H9 (cell line): ENCODE measurements at places on chromosomes 7 and 10. TPM values are rescaled to one million over a fixed set of nuclear protein-coding genes. Genes with fewer than 3 reads are reported as not detected.

DNA sequence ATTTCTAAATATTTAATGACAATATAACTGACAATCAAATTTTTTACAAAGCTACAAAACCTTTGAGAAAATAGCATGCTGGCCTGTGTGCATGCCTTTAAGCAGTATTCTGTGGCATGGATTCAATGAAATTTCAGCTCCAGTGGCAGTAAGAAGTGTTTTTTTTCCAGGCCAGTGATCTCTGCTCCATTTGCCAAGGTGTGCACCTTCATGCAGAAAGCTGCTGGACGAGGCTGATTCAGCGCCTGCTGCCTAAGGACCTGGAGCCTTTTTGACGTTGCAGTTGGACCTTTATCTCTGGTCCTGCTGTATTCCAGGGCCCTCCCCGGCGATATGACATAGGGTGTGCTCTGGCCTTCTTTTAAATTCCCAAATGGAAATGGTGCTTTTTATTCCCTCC, 26.6 kb downstream of the VWC2 start:
- H3K27me3 ChIP-seq, result no peaks in the 10 kb centered on the region
- H3K27ac ChIP-seq, result no peak overlapping the region
- no peaks in the 10 kb centered on the region; the same call in 1 of the 3 replicates for H3K36me3 ChIP-seq
- no peaks in the 10 kb centered on the region for H3K4me1 ChIP-seq
- DNase-seq, result no peak
- H3K4me3 ChIP-seq, result no peak overlapping the region

GRCh38 chr7:3246651-3247050, 54.4 kb upstream of the SDK1 start:
- no peak overlapping the region for H3K27ac ChIP-seq
- H3K36me3 ChIP-seq, result no peaks in the 10 kb centered on the region

DNA sequence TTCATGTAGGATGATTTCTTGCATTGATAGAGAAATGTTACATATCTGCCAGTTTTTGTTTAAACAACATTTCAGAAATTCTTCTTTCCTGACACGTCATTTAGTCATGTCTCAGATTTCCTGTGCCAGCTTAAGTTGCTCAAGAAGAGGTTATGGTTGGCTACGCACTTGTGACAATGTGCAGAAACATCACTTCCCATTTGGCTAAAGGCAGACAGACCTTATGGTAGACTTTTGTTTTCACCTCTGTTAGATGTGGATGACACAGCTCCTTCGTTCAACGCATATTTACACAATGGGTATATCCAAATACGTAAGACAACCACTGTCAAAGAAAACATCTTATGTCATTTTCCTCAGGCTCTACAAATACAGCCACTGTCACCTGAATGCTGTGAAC, 125.8 kb downstream of the DOCK4 start:
- no peaks in the 10 kb centered on the region for H3K27me3 ChIP-seq
- H3K4me1 ChIP-seq, result peaks cover 9% of the 10 kb centered on the region
- no peak for DNase-seq
- no peak overlapping the region for H3K4me3 ChIP-seq

DNA sequence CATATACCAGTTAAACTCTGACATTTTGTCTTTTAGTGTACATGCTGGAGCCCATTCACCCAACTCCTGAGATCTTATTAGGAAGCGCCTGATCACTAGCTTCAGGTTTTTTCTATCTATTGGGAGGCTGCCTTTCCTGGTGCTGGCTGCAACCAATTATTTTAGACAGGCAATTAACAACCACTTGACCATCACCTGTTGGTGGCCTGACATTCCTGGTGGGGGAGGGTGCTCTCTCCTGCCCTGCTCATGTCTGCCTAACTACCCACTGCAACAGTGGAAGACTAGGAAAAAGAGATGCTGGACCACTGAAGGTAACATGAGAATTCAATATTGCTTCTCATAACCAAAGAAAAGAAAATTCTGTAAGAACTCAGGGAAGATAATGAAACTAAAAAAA, 190.3 kb upstream of the GRM3 start:
- no peaks in the 10 kb centered on the region for H3K36me3 ChIP-seq
- H3K27ac ChIP-seq, result no peak overlapping the region
- DNase-seq, result no peak
- no peaks in the 10 kb centered on the region for H3K27me3 ChIP-seq
- H3K4me3 ChIP-seq, result no peak overlapping the region

- H3K4me1 ChIP-seq, result no peaks in the 10 kb centered on the region
- no peak overlapping the region for H3K27ac ChIP-seq
- 0 out of 2 replicates have a peak, but pooled peaks cover 2% of the 10 kb centered on the region for H3K27me3 ChIP-seq
- no peak for DNase-seq
- no peaks in the 10 kb centered on the region for H3K36me3 ChIP-seq
- H3K4me3 ChIP-seq, result no peak overlapping the region
These were observed 99.0 kb upstream of the PDE1C start for GRCh38 chr7:32169228-32169627.

- H3K27me3 ChIP-seq, result no peaks in the 10 kb centered on the region
- H3K4me1 ChIP-seq, result no peaks in the 10 kb centered on the region
- no peak for DNase-seq
These were observed 26.1 kb downstream of the MYPN start for GRCh38 chr10:68135362-68135761.

- no peaks in the 10 kb centered on the region for H3K27me3 ChIP-seq
- no peak overlapping the region for H3K4me3 ChIP-seq
- no peak overlapping the region for H3K27ac ChIP-seq
- H3K36me3 ChIP-seq, result peaks cover 36% of the 10 kb centered on the region
- no peaks in the 10 kb centered on the region for H3K4me1 ChIP-seq
These were observed 7.5 kb downstream of the SAR1A start for GRCh38 chr10:70162892-70163201.

GRCh38 chr7:34327681-34328080, 330.3 kb upstream of the NPSR1 start:
- no peaks in the 10 kb centered on the region for H3K4me1 ChIP-seq
- H3K36me3 ChIP-seq, result no peaks in the 10 kb centered on the region
- H3K27me3 ChIP-seq, result no peaks in the 10 kb centered on the region

- no peaks in the 10 kb centered on the region for H3K36me3 ChIP-seq
- peak; percentile 72 for DNase-seq
- H3K27me3 ChIP-seq, result no peaks in the 10 kb centered on the region
These were observed 75.2 kb upstream of the NPVF start for GRCh38 chr7:25303281-25304181.

DNA sequence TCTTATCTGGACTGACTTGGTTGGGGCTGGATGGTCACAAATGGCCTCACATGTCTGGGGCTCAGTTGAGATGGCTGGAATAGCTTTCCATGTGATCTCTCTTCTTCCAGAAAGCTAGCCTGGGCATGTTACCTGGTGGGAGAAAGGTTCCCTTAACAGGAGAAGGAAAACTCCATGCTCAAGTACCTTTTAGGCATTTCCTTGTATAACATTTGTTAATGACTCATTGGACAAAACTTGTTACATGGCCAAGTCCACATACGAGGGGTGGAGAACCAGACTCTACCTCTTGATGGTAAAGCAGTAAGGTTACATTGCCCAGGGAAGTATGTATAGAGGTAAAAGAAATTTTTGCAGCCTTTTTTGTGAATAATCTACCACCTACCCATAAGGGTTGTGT, 826.4 kb downstream of the LRMDA start:
- no peak for DNase-seq
- no peak overlapping the region for H3K27ac ChIP-seq
- no peaks in the 10 kb centered on the region for H3K4me1 ChIP-seq
- H3K36me3 ChIP-seq, result peaks cover 4% of the 10 kb centered on the region; the same call in 1 of the 2 replicates
- H3K27me3 ChIP-seq, result no peaks in the 10 kb centered on the region

DNA sequence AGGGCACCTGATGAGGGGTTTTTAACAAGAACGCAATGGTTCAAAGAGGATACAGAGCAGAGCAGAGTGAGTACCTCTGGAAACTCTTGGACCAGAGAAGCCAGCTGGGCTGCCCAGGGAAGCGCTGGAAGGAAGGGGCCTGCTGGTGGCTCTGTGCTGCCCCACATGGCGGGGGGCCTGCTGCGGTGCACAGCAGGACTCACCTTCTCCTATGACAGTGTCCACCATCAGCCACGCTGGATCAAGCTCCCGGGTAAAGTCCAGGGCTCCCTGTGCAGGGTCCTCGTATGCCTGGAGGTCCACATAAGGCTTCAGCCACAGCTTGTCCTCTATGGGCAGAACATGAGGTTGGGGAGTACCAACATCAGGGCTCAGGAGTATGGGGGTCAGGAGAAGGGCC, 12.5 kb downstream of the EPHA1 start:
- H3K36me3 ChIP-seq, result peaks cover 64% of the 10 kb centered on the region
- H3K27ac ChIP-seq, result no peak overlapping the region
- H3K4me3 ChIP-seq, result no peak overlapping the region
- DNase-seq, result no peak

GRCh38 chr10:17758200-17758599, 6.2 kb downstream of the TMEM236 start:
- no peak overlapping the region for H3K27ac ChIP-seq
- H3K36me3 ChIP-seq, result no peaks in the 10 kb centered on the region
- DNase-seq, result no peak
- no peaks in the 10 kb centered on the region for H3K4me1 ChIP-seq

DNA sequence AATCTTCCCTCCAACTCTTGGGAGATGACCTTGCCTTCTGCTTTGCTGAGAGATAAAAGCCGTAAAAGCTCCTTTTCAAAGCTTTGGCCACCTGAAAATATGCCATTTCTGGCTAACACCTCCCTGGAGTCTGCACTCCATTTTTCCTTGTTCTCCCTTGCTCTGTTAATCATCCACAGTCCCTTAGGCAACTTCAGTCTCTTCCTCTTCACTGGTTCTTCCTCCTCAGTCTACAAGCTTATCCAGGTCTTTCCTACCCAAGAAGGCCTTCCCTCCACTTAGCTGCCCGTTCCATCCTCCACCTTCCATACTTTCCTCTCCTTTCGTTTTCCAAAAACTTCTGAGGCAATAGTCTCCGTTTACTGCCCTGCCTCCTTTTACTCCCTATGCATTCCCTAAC, 30.5 kb downstream of the PAX2 start:
- H3K36me3 ChIP-seq, result no peaks in the 10 kb centered on the region; the same call in 1 of the 2 replicates
- no peaks in the 10 kb centered on the region for H3K27me3 ChIP-seq
- H3K4me1 ChIP-seq, result peaks cover 6% of the 10 kb centered on the region
- no peak overlapping the region for H3K27ac ChIP-seq
- no peak for DNase-seq

DNA sequence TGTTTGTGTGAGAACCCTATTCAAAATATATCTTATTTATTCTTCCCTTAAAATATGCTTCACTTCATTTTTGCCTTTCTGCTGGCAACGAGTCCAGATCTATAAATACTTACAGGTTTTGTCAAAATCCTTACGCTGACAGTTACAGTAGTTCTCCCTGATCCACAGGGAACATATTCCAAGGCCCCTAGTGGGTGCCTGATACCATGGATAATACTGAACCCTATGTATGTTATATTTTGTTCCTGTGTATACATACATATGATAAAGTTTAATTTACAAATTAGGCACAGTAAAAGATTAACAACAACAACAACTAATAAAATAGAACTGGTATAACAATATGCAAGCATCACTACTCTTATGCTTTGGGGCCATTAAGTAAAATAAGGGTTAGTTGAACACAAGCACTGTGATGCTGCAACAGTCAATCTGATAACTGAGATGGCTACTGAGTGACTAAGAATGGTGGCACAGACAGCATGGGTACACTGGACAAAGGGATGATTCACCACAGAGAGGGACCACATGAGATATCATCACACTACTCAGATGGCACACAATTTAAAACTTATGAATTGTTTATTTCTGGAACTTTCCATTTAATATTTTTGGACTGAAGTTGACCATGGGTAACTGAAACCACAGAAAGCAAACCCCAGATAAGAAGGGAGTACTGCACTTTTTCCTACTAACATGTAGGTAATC, 29.4 kb upstream of the PCGF5 start:
- no peaks in the 10 kb centered on the region for H3K4me1 ChIP-seq
- H3K27ac ChIP-seq, result no peak overlapping the region
- no peak for DNase-seq
- no peak overlapping the region for H3K4me3 ChIP-seq
- H3K36me3 ChIP-seq, result no peaks in the 10 kb centered on the region

- H3K4me3 ChIP-seq, result no peak overlapping the region; the same call in 1 of the 2 replicates
- H3K36me3 ChIP-seq, result no peaks in the 10 kb centered on the region
- peaks cover 8% of the 10 kb centered on the region; the same call in 1 of the 2 replicates for H3K4me1 ChIP-seq
- no peaks in the 10 kb centered on the region for H3K27me3 ChIP-seq
- no peak for DNase-seq
- H3K27ac ChIP-seq, result no peak overlapping the region
These were observed 3.9 kb downstream of the MYL10 start for GRCh38 chr7:101625031-101625791.

- H3K36me3 ChIP-seq, result peaks cover 2% of the 10 kb centered on the region; the same call in 1 of the 3 replicates
- peak overlapping the region; percentile 44 for H3K4me3 ChIP-seq
- no peak overlapping the region for H3K27ac ChIP-seq
- H3K4me1 ChIP-seq, result no peaks in the 10 kb centered on the region
- DNase-seq, result peak; percentile 63
These were observed 799 bp downstream of the VAX1 start for GRCh38 chr10:117137031-117137910.

- DNase-seq, result no peak
- H3K27me3 ChIP-seq, result no peaks in the 10 kb centered on the region
- no peaks in the 10 kb centered on the region for H3K36me3 ChIP-seq
- no peak overlapping the region for H3K4me3 ChIP-seq
- no peaks in the 10 kb centered on the region for H3K4me1 ChIP-seq
These were observed 21.9 kb upstream of the ELN start for GRCh38 chr7:74006032-74006431.

The LRRN3 gene
- total RNA-seq, result 0.77 and 1.0 TPM in 2 replicates

The FZD1 gene
- total RNA-seq, result 0.61 TPM in 2 replicates

The MORN4 gene
- total RNA-seq, result 11.9 and 12.0 TPM in 2 replicates

The ZNF655 gene
- total RNA-seq, result 48.8 and 49.2 TPM in 2 replicates

The ANLN gene
- 78.9 and 84.7 TPM in 2 replicates for total RNA-seq

The ADK gene
- total RNA-seq, result 26.8 and 28.9 TPM in 2 replicates

The SPDYE16 gene
- not detected in 2 replicates for total RNA-seq

The NODAL gene
- 80.7 and 84.7 TPM in 2 replicates for total RNA-seq

The HPSE2 gene
- 0.15 and 0.20 TPM in 2 replicates for total RNA-seq
